ENCODE measurements at places on chromosomes 11 and 22. TPM values are rescaled to one million over a fixed set of nuclear protein-coding genes. Genes with fewer than 3 reads are reported as not detected.

UPK3A gene
- total RNA-seq = not detected

ACTN3 gene
- total RNA-seq = 45.7 TPM

GRCh38 chr11:134425816-134426536 is 13.9 kb upstream of the B3GAT1 start:
- peaks cover under 1% of the 10 kb centered on the region for H3K36me3 ChIP-seq
- H3K4me1 ChIP-seq = peaks cover 3% of the 10 kb centered on the region
- no peaks in the 10 kb centered on the region for H3K27me3 ChIP-seq

THAP12 gene
- 42.5 TPM for total RNA-seq
